ENCODE measurements at places on chromosomes 7 and 10. TPM values are rescaled to one million over a fixed set of nuclear protein-coding genes. Genes with fewer than 3 reads are reported as not detected.

- ATAC-seq = no peak
These were observed 155.9 kb downstream of the CDK14 start for GRCh38 chr7:90752051-90752450.

- ATAC-seq = no peak
These were observed 43.0 kb upstream of the DLX6 start for GRCh38 chr7:96962221-96962885.

DNA sequence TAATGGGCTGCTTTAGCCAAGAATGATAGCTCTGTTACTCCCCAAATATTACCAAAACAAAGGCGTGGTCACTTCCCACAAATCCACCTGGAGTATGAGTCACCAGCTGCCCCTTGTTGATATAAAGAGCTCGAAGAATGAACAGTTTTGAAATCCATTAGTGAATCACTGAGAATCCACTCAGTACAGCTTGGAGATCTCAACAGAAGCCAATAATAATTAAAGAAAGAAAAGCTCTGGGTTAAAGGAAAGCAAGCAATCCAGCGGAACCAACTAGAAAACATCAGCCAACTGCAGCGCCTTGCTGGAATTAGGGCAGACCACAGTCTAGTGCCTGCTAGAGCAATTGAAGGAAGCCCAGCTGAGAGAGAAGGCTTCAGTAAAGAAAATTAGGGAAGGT is 576.0 kb upstream of the C7orf33 start:
- ATAC-seq = no peak

DNA sequence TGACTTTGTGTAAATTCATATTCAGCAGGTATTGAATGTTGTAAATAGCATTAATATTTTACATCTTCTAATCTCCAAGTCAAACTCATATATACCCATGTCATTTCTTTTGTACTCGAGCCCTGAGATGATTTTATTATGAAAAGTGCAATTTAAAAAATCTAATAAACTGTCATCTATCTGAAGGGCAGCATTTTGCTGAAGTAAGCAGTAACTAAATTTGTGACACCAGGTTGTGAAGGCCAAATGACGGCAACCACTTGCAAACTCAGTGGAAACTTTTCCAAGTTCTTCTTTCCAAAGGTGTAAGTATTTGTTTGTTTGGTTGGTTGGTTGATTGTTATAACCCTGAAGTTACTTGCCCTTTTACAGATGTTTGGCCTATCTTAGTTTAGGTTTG is 188.3 kb downstream of the GPR37 start:
- ATAC-seq = no peak

Gene MACC1
- total RNA-seq = 1.5 TPM

Gene MYOF
- 30.6 TPM for total RNA-seq

Gene SPDYE18
- not detected for total RNA-seq

- no peak for ATAC-seq
These were observed 316.7 kb downstream of the LRRTM3 start for GRCh38 chr10:67242528-67242927.

Measured in activated T-helper 17 cell treated with anti-CD3 and anti-CD28 coated beads, Interleukin-2, amount 50 U/mL, for 72 hours (primary cell).